ENCODE measurements at places on chromosomes 5 and 9.

DNA sequence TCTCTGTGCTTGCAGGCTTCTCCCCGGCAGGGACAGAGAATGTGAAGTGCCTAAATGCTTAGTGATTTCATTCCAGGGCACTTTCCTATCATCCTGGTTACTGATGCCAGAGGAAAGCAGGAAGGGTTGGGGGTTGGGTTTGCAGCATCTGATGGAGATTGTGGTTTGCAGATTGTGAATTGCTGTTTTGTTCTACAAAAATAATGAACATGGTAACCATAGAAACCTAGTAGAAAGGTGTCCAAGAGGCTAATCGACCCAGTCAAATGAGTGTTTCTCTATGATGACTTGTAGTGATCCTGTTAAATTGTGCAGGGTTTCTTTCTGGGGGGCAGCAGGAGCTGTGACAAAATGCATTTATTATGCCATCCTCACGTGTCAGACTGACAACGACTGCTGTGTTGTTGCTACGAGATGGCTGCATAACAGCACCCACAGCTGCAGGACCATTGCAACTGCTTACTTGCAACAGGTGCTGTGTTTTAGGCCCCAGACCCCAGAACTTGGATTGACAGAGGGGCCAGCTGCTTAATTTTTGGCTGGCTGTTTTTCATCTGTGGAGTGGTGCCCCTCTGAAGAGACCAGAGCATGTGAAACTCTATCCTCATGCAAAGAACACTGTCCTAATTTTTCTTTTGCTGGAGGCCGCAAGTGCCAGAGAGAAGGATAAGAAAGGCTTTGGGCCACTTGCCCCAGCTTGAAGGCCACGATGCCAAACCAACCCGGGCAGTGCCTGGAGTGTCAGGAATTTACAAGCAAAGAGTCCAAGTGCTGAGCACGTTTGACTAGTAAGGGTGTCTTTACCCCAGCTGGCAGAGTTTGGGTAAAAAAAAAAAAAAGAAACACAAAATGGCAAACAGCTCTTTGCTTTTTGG, 397.8 kb downstream of the GADD45G start:
- no peak for DNase-seq

DNA sequence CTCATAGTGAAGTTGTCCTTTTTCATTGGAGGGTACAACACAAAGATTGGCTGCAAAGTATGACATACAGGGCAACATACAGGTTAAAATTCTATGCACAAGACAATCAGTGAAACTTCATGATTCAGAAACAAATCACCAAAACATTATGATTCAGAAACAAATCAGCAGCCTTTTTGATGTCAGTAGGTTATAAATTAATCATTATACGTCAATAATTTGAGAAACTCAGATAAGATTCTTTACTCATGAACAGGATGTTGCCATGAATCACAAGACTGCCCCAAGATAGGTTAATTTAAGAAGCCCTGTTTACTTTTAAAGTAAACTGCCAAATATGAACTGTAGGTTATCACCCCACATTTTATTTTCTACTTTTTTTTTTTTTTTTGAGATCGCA, 62.2 kb upstream of the IL33 start:
- DNase-seq, result no peak

GRCh38 chr5:864492-865167, 13.8 kb upstream of the ZDHHC11 start:
- no peak for DNase-seq

- DNase-seq, result no peak
Observed at GRCh38 chr9:120937127-120937526, 10.5 kb upstream of the TRAF1 start.

- no peak for DNase-seq
Observed at GRCh38 chr5:94545870-94546625, 72.4 kb downstream of the KIAA0825 start.

GRCh38 chr5:8729437-8729836, 816.4 kb downstream of the SEMA5A start:
- DNase-seq, result no peak

GRCh38 chr5:14208071-14209021, 65.2 kb downstream of the TRIO start:
- no peak for DNase-seq

DNA sequence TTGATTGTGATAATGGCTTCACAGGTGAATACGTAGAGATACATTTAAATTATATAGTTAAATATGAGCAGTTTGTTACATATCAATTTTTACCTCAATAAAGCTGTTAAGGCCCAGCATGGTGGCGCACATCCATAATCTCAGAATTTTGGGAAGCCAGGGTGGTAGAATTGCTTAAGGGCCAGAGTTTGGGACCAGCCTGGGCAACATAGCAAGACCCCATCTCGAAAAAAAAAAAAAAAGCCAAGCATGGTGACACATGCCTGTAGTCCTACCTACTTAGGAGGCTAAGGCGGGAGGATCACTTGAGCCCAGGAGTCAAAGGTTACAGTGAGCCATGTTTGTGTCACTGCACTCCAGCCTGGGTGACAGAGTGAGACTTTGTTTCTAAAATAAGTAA, 138.7 kb upstream of the TMEM161B start:
- no peak for DNase-seq

GRCh38 chr9:5265939-5266338, 34.7 kb downstream of the INSL4 start:
- DNase-seq, result no peak

Measured in Jurkat, Clone E6-1 (cell line).